Fibroblast of skin of right biceps (primary cell): ENCODE measurements at places on chromosomes 11 and 22.

DNA sequence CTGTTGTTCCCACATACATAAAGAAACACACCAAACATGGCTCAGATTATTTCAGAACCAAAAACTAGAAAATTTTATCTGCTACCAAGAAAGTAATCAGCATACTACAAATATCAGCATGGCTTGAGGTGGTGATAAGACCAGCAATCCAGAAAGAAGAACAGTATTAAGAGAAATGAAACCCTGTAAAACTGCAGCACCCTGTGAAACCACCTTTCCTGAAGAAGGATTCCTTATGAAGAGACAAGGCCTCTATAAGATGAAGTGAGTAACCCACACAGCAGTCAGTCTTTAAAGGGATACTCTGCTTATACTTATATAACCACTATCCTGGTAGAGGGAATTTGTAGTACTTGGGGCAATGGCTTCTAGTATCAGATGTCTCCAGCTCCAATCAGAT, 49.9 kb downstream of the RSF1 start:
- no peak for DNase-seq

- DNase-seq = peak; percentile 66
Observed at GRCh38 chr11:2305140-2305778, 3.4 kb downstream of the TSPAN32 start.

DNA sequence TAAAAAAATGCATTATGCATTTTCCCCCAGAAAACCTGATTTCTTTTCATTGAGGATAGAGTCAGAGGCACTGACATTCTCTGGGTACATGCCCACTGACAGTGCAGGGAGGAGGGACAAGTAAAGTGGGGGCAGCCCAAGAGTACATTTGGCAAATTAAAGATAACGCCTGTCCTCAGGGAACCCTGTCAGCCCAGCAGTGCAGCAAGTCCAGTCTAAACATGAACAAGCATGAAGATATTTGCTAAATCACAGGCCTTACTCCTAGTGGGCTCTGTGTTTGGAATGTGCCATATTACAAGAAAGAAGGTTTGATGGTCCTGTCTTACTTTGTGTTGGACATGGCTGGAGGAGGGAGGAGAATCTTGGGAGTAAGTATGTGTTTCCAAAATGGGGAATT, 37.9 kb downstream of the AMOTL1 start:
- peak; percentile 43 for DNase-seq

- no peak for DNase-seq
Observed at GRCh38 chr22:20591660-20592310, 84.4 kb downstream of the MED15 start.

GRCh38 chr22:42473484-42474193, 41.4 kb upstream of the NFAM1 start:
- DNase-seq = peak; percentile 65

DNA sequence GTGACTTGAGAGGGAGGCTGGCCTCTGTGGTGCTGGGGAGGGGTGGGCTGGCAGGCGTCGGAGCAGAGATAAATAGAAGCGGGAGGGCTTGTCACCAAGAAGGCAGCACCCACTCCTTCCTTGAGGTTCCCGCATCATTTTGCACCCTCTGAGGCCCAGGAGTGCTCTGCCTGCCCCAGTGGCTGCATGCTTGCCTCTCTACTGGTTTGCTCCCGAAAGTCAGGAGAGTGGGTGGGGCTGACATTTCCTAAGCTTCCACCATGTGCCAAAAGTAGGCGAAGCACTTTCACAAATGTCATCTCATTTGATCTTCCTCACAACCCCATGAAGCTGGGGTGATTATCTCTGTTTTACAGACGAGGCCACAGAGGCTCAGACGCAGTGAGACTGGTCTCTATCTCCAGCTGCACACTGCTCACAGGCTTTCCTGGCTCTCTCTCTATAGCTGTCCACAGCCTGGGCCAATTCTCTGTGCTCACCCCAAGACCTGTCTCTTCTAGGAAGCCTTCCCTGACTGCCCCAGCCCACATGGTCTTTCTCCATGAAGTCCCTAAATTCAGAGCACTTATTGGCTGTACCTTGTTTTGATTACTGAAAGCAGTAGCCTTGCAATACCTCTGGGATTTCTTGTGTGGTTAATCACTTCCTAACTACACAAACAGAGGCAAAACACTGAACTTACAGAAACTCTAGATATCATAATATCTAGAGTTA, 2.6 kb upstream of the UCP3 start:
- DNase-seq = peak; percentile 32

DNA sequence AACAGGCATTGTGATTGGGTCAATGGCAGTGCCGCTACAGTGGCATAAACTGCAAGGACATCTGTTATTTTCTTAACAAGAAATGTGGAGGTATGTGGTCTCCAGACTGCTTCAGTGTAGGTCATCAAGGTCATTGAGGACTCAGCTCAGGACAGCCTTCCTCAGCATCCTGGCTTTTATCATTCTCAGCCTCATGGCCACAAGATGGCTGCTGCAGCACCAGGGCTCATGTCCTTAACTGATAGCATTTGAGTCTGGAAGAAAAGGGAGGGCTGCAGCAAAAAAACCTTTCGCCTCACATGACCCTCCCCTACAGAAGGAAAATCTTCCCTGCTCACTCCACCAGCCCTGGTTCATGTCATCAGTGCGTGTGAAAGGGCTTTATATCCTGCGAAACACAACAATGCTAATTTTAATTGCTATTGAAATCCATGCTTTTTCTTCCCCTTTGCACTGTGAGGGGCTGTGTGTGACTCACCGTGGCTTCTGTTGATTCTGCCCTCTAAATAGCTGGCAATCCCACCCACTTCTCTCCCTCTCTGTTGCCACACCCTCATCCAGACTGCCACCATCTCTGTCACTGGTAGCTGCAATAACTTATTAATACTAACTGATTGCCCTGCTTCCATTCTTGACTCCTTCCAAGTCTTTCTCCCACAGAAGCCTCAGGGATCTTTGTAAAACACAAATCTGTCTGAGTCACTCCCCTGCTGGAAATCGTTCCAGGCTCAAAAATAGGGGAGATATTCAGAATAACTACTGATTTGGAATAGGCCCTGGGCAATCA, 43.8 kb downstream of the CHRDL2 start:
- DNase-seq = peak; percentile 46

DNA sequence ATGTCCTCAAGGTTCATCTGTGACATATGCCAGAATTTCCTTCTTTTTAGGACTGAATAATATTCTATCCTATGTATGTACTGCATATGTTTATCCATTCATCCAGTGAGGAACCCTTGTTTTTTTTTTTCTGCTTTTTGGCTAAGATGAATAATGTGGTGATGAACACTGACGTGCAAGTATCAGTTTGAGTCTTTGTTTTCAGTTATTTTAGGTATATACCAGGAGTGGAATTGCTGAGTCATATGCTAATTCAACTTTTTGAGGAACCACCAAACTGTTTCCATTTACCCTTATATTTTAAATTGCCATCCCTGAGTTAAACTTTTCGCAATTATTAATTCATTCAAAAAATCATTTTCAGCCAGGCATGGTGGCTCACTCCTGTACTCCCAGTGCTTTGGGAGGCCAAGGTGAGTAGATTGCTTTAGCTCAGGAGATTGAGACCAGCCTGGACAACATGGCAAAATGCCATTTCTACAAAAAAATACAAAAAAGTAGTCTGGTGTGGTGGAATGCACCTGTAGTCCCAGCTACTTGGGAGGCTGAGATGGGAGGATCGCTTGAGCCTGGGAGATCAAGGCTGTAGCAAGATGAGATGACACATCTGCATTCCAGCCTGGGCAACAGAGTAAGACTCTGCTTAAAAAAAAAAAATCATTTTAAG, 64.2 kb downstream of the MICAL2 start:
- DNase-seq = peak; percentile 92

- DNase-seq = no peak
Observed at GRCh38 chr11:7844986-7845385, 48.2 kb upstream of the OR5P2 start.

DNA sequence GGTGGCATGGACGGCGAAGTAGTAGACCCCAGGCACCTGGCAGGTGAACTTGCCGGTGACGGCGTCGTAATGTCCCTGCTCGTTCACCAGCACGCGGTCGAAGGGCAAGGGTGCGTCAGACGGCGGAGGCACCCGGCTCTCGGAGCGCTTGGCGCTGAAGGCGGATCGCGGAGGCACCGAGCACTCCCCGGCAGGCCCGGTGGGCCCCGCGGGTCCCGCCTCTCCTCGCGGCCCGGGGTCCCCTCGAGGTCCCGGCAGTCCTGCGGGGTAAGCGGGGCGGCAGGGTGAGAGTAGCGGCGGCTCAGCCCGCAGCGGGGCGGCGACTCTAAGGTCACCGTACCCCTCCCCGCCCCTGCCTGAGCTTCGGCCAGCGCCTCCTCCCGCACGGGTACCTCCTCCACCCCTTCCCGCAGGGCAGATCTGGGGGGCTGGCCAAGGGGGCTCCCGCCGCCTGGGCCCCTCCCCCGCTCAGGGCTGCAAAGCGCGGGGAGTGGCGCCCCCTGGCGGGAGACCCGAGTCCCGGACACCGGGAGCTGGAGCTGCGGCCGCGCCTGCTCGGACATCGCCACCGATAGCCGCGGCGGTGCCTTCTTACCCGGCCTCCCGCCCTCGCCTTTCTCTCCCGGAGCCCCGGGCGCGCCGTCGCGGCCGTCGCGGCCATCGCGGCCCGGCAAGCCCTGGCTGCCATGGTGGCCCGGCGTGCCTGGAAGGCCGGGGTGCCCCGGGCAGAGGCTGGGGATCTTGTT, 921 bp downstream of the C1QTNF5 start:
- DNase-seq = peak; percentile 47

DNA sequence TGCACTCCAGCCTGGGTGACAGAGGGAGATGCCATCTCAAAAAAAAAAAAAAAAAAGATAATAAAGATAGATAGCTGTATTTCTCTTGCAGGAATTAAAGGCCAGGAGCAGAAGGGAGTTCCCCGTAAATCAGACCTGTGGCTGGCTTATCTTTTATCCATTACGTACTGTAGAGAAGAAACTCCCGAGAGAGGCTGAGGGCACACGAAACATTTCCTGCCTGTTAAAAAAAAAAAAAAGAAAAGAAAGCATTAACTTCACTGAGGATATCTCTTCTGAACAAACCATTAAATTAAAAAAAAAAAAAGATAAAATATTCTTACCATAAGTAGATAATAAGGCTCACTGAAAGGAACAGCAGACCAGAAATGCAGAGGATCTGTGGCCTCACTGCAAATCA, 22.5 kb downstream of the P4HA3 start:
- peak; percentile 41 for DNase-seq

- peak; percentile 22 for DNase-seq
Observed at GRCh38 chr11:59206635-59207034, 6.1 kb downstream of the MPEG1 start.

- DNase-seq = no peak
Observed at GRCh38 chr11:105024394-105024793, 1.4 kb upstream of the CASP5 start.

DNA sequence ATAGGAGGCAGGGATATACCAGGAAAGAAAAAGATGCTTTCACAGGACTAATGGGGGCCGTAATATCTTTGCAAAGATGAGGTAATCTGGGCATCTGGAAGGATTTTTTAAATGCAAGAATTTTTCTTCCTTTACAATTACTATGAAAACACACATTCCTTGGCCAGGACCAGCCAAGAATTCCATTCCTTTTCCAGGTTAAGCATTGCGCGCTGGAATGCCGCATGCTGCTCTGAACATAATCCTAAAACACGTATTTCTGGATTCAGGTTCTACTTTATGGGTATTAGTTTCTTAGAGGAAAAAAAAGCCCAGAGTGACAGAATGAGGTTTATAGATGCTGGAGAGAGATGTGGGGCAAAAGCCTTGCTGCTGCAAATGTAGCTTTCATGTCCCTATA, 99.4 kb upstream of the SORL1-AS1 start:
- DNase-seq = peak; percentile 16

DNA sequence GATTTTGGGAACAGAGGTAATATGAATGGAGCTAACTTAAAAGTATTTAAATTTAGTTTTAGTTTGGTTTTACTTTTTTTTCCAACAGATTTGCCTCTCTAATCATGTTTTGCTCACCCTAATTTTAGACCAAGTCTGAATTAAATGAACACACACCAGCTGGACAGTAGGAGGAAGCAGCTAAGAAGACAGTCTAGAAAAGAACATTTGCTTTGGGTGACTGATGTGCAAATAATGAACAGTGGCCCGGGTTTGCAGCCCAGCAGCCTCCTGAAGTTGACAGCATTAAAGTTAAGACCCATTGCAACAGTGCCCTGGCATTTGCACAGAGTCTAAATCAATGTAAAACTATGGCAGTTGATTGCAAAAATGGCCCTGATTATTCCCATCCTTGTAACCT, 66.4 kb upstream of the SORL1 start:
- DNase-seq = no peak

DNA sequence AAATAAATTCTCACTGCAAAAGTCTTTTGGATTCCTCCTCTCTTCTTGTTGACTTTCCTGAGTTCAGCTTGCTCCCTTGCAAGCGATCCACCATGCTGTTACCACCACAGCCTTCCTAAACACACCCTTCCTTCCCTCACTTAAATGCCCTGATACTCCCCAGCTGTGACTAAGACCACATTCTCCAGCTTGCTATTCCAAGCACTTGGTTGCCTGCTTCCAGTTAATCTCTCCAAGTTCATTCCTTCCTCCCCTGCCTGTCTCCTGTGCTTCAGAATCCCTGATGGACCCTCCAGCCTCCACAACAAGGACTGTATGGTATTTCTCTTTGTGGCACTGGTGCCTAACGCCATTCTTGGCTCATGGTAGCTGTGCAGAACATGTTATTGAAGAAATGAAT, 603.9 kb upstream of the CADM1 start:
- peak; percentile 1 for DNase-seq

- DNase-seq = no peak
Observed at GRCh38 chr11:6228520-6228919, 5.9 kb downstream of the FHIP1B start.

GRCh38 chr11:36565031-36565610, 2.7 kb upstream of the RAG1 start:
- DNase-seq = no peak

- peak; percentile 91 for DNase-seq
Observed at GRCh38 chr11:9568854-9569587, 4.4 kb upstream of the WEE1 start.

- peak; percentile 34 for DNase-seq
Observed at GRCh38 chr22:38097557-38098409, 12.7 kb downstream of the BAIAP2L2 start.

DNA sequence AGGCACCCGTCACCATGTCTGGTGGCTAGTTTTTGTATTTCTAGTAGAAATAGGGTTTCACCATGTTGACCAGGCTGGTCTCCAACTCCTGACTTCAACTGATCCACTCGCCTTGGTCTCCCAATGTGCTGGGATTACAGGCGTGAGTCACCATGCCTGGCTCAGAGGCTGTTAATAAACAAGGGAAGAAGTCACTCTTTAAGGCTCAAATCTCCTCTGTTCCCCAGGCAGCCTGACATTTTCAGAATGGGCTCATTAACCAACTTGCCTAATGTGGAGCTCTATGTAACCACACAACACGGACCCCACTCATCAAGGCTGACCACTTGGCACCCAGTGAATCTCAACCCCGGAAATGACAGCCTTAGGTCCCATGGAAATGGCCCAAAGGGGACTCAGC, 24.1 kb downstream of the APOL3 start:
- peak; percentile 54 for DNase-seq

- DNase-seq = no peak
Observed at GRCh38 chr11:125262194-125262829, 97.8 kb downstream of the PKNOX2 start.

GRCh38 chr11:130516554-130517505, 68.4 kb downstream of the ADAMTS15 start:
- DNase-seq = no peak

GRCh38 chr11:13062115-13062514, 53.0 kb downstream of the RASSF10 start:
- no peak for DNase-seq

GRCh38 chr11:76672431-76673175, 2.1 kb upstream of the LRRC32 start:
- DNase-seq = no peak

- DNase-seq = no peak
Observed at GRCh38 chr11:1906181-1906580, 13.3 kb upstream of the TNNT3 start.

- peak; percentile 99 for DNase-seq
Observed at GRCh38 chr11:128497061-128497775, 90.1 kb downstream of the ETS1 start.
